ENCODE measurements at places on chromosomes 7 and 10. TPM values are rescaled to one million over a fixed set of nuclear protein-coding genes. Genes with fewer than 3 reads are reported as not detected.

DNA sequence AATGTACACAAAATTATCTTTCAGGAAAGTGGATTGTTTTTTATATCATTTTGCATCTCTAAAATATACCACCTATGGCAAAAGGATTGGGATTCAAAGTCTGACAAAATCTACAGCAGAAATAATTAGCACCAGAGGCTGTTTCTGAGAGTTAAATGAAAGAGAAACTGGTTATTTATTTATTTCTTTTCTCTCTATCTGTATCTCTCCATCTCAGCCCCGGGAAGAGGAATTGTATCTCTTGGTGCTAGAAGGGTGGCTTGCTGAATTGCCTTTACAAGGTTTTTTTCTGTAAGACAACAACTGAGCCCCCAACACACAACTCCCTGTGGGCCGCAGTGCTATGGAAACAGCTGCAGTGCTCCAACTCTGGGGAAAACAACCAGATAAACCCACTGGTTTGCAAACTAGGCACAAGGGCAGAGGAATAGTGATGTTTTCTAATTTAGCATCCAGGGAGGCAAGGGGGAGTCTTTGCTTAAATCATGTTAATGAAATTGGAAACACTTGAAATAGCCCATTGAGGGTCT is 249.0 kb downstream of the KCNMA1 start:
- DNase-seq, result no peak

The ZNF786 gene
- polyA plus RNA-seq, result 9.9 TPM

The MACROH2A2 gene
- polyA plus RNA-seq, result 95.7 TPM

- no peak for DNase-seq
Observed at GRCh38 chr7:296373-296945, 6.5 kb downstream of the FOXL3 start.

DNA sequence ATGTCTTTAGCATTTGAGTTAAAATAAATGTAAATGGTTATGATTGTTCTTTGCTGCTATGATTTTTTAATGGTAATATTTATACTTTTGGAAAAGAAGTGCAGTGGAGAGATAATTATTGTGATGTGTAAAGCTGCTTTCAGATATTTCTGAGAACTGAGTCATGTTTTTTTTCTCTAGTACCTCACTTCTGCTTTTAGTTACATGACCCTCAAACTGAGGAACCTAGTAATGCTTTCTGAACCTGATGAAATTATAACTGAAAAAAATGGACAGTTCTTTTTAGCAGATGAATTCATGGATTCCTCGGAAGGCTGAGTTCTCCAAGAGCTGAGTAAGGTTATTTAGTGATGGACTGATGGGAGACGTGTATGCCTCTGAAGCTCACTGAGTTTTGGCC is 167.8 kb downstream of the CDCA7L start:
- DNase-seq, result no peak

The SEMA3E gene
- polyA plus RNA-seq, result 2.0 TPM

The AMPH gene
- 16.4 TPM for polyA plus RNA-seq

DNA sequence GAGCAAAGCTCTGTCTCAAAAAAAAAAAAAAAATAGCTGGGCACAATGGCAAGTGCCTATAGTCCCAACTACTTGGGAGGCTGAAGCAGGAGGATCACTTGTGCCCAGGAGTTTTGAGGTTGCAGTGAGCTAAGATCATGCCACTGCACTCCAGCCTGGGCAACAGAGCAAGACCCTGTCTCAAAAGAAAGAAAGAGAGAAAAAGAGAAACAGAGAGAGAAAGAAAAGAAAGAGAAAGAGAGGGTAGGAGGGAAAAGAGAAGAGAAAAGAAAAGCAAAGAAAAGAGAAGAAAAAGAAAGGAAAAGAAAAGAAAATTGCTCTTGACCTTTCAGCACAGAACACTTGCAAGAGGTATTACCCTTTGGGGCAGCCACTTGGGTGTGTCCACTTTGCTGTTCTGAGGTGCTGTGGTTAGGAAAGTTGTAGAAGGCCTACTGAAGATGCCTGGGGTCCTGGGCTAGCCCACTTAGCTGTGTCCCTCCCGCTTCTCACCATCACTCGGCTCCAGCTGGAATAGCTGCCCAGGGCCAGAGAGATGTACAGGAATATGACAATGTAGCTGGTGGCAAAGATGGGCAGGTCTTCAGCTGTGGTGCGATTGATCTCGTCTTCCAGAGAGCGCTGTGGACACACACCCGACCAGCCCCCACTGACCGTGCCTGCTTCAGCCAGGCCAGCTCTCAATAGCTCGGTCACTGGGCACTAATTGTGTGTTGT is 5.6 kb downstream of the NPC1L1 start:
- no peak for DNase-seq

DNA sequence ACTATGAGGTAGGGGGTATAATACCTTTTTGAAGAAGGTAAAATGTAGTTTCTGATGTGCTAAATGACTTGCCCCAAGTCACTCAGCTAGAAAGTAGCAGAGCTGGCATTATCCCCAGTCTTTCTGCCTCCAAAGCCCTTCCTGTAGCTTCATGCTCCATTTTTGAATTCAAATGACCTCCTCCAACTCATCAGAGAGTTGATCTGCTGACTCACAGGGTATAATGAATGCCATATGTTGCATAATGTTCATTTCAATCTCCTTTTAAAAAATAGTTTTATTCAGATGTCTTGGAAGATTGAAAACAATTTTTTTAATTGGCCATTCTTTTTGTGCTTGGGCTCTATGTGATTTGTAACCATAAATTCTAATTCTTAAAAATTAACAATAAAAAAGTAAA is 272.8 kb upstream of the IMMP2L start:
- DNase-seq, result no peak

The FANK1 gene
- polyA plus RNA-seq, result 11.7 TPM

DNA sequence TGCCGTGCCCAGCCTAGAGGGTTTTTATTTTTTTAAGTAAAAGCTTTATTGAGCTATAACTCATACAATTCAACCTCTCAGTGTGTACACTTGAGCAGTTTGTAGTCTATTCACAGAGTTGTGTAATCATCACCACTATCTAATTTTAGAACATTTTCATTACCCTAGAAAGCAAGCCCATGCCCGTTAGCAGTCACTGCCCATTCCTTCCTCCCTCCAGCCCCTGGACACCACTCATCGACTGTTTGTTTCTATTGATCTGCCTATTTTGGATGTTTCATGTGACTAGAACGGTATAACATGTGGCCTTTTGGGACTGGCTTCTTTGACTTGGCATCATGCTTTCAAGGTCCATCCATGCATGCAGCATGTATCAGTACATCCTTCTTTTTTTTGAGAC is 25.7 kb upstream of the SEC61A2 start:
- DNase-seq, result no peak

The PRTFDC1 gene
- 40.0 TPM for polyA plus RNA-seq

- DNase-seq, result no peak
Observed at GRCh38 chr7:156002362-156003066, 190.3 kb upstream of the SHH start.

DNA sequence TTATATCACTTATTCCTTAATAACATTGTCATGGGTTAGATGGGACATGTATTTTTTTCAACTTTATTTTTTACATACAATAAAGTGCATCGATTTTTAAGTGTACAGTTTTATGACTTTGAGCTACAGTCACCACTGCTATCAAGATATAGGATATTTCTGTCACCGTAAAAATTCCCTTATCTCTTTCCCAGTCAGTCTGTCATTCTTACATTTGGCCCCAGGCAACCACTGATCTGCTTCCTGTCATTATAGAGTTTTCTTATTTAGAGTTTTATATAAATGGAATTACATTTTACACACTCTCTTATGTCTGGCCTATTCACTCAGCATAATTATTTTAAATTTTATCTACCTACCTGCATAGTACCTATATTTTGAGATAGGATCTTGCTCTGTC is 145.2 kb downstream of the AUTS2 start:
- no peak for DNase-seq

GRCh38 chr7:40167291-40167690 is 32.5 kb downstream of the SUGCT start:
- no peak for DNase-seq

- no peak for DNase-seq
Observed at GRCh38 chr7:117188376-117188775, 134.5 kb downstream of the WNT2 start.

All from renal pelvis (tissue), 12 donors.